T-helper 2 cell treated with Interferon-gamma antibody and Interleukin-4, amounts not matched to agents 100 ng/mL and 5 ng/mL, for 36 hours (primary cell): ENCODE measurements at places on chromosomes 1 and 21. TPM values are rescaled to one million over a fixed set of nuclear protein-coding genes. Genes with fewer than 3 reads are reported as not detected.

Gene PLA2G2D
- total RNA-seq: not detected in 2 replicates

Gene DENND2C
- 0.05 and 0.11 TPM in 2 replicates for total RNA-seq

Gene PNRC2
- 129 and 157 TPM in 2 replicates for total RNA-seq

Gene AGTRAP
- 34.1 and 36.5 TPM in 2 replicates for total RNA-seq

Gene HTR6
- not detected in 2 replicates for total RNA-seq

Gene FCAMR
- 0.07 TPM in 2 replicates for total RNA-seq

Gene DMRTA2
- not detected in 2 replicates for total RNA-seq

Gene CFHR3
- not detected in 2 replicates for total RNA-seq

Gene NBPF6
- 0.98 TPM in 1 of 2 replicates, not detected in the other for total RNA-seq

Gene RGSL1
- not detected in 2 replicates for total RNA-seq

Gene PLEKHN1
- total RNA-seq: 1.6 and 2.2 TPM in 2 replicates

Gene OR2L3
- total RNA-seq: 0.11 TPM in 1 of 2 replicates, not detected in the other

Gene CD84
- 40.8 and 43.9 TPM in 2 replicates for total RNA-seq

Gene KCND3
- total RNA-seq: not detected in 2 replicates
